Activated naive CD4-positive, alpha-beta T cell treated with anti-CD3 and anti-CD28 coated beads, Interleukin-2, amount 10 ng/mL, durations not matched to agents 7 days and 5 days (primary cell): ENCODE measurements at places on chromosomes 1 and 21.

DNA sequence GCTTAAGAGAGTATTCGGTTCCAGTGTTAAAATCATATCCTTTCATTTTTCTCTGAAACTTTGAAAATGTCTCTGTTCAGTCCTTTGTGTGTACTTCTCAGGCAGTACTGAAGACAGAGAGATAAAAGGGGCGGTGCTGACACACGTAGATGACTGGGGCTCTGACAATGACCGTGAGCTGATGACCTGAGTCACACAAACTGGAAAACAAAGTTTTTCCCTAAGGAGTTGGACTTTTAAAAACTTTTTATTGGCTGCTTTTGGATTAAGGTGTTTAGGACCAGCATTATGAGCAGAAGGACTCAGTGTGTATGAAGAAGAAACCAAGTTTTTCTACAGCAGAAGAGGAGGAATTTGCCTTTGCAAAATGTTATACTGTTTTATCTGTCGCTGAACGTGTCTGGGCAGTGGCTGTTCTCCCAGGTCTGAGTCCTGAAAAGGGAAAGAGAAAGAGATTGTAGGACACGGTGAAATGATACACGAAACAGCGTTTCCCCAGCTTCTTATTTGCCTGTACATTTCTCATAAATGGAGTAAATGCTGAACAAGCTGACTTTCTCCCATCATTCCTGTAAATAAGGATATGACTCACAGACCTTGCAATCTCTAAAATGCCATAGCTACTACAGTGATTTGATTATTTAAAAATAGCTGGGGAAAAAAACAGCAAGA, 51.5 kb downstream of the MAP3K7CL start:
- no peak for DNase-seq

GRCh38 chr1:159100589-159100988, 24.0 kb upstream of the AIM2 start:
- DNase-seq: no peak

DNA sequence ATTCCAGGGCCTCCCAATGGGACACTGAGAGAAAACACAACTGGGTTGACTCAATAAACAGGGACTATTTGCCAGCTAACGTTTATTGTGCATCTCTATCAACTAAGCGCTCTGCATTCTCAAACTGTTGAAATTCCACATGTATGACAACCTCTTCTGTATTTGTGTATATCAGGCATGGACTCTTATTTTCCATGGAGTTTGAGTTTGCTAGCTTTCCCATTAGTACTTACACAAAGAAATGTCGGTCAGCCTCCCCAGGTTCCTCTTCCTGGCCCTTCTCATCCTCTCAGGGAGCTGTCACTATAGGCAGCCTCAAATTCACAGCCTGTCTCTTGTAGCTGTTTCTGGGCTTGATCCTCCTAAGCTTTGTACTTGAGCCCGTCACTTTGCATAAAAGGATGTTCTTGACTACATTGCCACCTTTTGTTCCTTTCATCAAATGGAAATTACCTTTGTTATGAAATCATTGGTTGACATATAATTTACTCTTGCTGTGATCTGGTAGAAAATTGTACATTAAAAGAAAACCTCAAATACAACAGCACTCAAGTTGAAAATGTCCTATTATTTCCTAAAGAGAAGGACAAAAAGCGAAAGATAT, 60.0 kb upstream of the NTPCR start:
- no peak for DNase-seq

DNA sequence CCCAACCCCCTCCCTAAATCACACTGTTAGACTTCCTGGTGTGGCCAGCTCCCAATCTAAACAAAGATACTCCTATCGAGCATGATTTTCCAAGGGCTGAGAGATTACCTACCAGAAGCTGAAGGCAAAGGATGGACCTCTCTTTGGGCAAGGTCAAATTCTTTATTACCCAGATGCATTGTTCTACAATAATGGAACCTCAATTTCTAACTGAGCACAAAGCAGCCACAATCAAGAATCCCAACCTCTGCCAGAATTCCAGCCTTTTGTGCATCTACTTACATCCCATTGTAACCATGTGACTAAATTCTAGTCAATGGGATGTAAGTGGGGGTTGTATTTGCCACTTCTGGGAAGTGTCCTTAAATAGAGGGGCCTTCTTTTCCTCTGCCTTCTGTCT, 24.9 kb upstream of the VPS26C start:
- no peak for DNase-seq

GRCh38 chr1:181184621-181185020, 96.1 kb downstream of the IER5 start:
- DNase-seq: no peak

DNA sequence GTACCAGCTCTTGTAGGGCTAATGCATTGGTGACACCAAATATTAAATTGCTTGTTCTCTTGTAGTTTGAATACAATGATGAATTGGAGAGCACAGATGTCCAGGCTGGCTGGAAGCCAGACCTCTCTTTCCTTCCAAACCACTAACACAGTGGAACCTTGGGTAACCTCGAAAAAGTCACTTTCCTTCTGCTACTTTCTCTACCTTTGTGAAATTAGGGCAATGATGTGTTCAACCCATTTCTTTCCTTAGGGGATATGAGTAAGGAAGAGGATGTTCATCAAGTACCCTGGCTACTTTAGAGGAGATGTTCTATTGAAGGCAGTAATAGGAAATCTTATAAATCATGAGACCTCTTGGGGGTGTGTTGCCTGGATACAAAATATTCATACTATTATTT, 55.7 kb downstream of the XCL2 start:
- no peak for DNase-seq

GRCh38 chr1:210373878-210374599, 45.3 kb downstream of the HHAT start:
- peak; percentile 73 for DNase-seq

DNA sequence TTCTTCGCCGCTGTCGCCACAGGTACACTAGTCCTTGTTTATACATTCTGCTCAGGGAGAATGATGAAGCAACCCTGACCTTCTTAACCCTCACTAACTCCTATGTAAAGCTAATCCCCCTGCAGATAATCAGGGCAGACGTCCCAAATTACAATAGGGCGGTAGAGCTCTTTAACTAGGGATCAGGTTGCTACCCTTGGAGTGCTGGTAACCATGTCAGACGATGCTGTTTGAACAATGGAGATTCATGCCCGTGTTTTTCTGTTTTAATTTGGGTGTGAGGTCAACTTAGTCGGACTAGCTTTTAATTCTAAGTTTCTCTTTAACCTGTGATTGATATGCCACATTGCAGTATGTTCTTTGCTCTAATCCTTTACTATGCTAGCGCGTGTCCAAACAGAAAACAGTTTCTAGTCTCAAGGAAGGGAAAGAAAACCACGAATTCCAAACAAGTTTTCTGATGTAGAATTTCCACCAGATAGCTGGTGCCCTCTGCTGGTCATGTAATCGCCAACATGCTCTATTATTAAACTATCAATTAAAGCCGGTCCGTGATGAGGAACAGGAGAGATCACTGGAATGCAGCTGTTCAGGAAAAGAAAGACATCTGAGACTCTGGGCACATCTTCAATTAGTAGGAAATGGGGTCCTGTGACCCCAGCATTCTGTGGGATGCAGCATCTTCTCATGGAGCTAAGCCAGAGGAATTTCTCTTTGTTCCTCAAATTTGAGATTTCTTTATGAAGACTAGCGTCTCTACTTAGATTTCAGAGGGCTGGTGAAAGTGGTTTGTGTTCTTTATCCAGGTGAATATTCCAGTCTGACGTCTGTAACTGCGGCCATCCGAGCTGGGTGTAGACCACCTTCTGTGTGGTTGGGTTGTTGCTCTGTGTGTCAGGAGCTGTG, 18.3 kb upstream of the VAMP3 start:
- peak; percentile 62 for DNase-seq

GRCh38 chr1:162951553-162952315, 90.8 kb upstream of the CCDC190 start:
- no peak for DNase-seq

GRCh38 chr21:15023776-15024175, 41.0 kb downstream of the NRIP1 start:
- no peak for DNase-seq

GRCh38 chr1:170321113-170321512, 175.4 kb downstream of the NTMT2 start:
- no peak for DNase-seq

- peak; percentile 22 for DNase-seq
Observed at GRCh38 chr1:208189183-208189582, 55.0 kb downstream of the PLXNA2 start.

DNA sequence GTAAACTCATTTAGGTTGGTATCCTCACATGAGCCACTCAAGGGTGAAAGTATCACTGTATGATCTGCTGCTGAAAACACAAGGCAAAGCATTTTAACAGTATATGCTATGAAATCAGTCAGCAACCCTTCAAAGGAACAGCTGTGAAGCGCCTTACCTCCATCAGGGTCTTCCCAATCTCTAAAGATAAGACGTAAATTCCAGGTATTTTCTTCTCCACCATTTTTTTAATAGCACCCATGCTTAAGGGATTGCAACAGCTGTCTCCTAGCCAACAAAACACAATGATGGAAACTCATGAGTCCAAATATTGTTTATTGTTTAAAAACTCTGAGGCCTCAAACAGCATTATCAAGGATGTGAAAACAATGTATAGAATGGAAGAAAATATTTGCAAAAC, 4.8 kb downstream of the PPT1 start:
- DNase-seq: no peak

DNA sequence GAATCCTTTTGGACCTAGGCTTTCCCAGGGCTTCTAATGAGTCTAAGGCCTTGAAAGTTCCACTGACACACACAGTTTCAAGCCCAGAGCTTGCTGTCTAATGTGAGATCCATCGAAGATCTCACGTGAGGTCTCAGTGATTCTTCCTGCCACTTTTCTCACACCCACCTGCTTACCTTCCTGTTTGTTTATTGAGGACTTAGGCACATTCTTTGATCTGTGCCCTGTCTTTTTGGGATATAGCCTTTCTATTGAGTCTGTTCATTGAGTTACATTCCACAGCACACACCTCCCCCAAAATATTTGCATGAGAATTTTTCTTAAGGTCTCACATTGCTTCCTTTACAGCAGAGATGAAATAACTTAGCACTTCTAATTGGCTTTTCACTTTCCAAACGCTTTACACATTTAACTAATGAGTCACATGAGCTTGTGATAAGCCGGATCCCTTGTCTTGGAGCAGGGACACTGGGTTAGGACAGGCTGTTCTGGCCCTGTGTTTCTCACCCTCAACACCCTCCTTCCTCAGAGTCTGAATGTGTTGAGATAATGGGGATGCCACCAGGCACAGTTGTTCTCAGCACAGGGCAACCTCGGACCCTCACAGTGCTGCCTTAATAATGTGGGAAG, 288.3 kb downstream of the TM2D1 start:
- no peak for DNase-seq

- no peak for DNase-seq
Observed at GRCh38 chr1:232452117-232452516, 177.8 kb downstream of the SIPA1L2 start.

DNA sequence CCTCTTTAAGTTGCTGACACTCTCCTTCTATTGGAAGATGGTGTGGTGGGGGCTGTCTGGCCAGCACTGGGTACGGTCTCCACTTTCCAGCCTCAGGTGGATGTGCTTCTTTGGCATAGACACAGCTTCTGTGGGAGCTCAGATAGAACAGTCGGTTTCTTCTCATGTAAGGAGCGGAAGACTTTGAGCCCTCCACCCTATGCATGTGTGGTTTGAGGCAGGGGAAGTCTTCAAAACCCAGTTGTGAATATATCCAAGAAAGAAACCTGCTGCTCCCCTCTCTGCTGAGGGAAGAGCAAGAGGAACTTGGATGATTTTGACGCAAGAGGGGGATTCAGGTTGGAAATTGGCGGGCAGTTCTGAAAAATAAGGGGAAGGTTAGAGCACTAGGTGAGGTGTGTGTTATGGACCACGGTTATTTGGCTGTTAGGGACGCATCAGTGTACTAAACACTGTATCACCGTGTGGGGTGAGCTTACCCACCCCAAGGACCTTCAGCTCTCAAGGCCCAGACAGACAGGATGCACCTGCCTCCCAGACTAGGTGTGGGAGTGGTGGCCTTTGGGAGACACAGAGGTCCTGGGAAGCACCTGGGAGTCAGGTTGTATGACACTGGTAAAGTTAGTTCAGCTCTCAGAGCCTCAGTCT, 36.2 kb downstream of the IL6R start:
- no peak for DNase-seq

GRCh38 chr1:43317817-43318471, 17.2 kb downstream of the TIE1 start:
- peak; percentile 4 for DNase-seq

- DNase-seq: no peak
Observed at GRCh38 chr1:60173729-60174505, 100.3 kb upstream of the C1orf87 start.

- no peak for DNase-seq
Observed at GRCh38 chr21:28439788-28440187, 552.9 kb downstream of the LTN1 start.

DNA sequence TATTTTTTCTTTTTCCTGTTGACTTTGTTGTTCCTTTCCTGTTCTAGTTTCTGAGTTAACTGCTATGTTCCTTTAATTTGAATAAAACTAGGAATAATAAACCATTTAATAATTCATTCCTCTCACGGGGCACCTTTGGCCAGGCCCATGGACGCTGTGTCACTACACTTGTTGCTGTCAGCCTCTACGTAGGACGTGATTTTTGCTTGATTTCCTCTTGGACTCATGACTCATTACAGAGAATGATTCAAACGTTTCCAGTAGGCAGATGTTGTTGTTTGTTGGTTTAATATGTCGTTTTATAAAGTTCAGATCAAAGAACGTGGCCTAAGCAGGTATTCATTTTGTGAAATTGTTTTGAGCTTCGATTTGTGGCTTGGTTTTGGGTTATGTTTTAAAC, 9.1 kb upstream of the SLC19A1 start:
- peak; percentile 44 for DNase-seq

- no peak for DNase-seq
Observed at GRCh38 chr1:164466001-164466421, 93.0 kb upstream of the PBX1 start.

DNA sequence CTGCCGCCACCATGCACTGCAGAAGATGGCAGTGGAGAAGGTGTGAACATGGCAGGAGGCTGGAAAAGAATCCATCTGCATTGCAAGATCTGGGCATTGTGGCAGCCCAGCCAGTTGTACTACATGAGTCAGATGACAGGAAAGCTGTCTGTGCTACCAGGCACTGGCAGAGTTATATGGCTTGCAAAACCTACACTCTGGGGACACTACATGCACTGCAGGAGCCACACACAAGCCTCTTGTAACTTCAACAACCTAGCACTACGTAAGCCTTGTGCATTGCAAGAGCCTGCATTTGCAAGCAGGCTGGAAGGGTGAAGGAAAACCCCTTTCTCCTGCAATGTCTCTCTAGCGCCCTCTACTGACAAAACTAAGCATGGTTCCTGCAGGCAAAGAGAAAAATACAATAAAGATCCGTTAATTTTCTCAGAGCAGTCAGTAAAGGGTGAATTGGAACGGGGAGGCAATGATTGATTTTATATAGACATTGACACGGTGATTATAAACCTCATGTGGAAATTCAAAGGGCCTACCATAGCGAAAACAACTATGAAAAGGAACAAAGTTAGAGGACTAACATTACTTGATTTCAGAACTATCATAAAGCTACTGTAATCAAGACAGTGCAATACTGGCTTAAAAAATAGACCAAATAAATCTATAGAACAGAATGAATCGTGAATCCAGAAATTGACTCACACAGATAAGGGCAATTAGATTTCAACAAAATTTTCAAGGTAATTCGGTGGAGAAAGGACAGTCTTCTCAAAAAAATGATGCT, 26.2 kb upstream of the DYNLT5 start:
- peak; percentile 64 for DNase-seq

- no peak for DNase-seq
Observed at GRCh38 chr1:30834253-30834652, 74.3 kb downstream of the SDC3 start.
